ENCODE measurements at places on chromosomes 7 and 10. TPM values are rescaled to one million over a fixed set of nuclear protein-coding genes. Genes with fewer than 3 reads are reported as not detected.

Gene CDK13
- 52.9 TPM for total RNA-seq

Gene ZNF92
- total RNA-seq = 25.3 TPM

Gene HOXA7
- total RNA-seq = not detected

Gene ZNF804B
- total RNA-seq = not detected

DNA sequence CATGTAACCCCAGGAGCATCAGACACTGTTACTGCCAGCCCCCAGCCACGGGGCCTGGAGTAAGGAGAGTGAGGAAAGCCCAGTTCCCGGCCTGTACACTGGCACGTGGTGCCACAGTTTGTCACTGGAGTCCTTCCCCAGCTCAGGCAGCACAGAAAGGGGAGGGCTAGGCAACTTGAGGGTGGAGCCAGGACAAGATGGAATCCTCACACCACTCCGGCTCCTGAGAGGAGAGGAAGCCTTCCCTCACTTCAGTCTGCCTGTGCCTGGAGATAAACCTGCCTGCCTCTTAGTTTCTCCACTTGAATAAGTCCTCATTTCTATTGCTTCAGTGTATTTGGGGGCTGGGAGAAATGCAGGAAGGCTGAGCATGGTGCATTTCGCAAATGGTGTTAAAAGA lies 176.0 kb downstream of the KIAA1217 start:
- DNase-seq = no peak

DNA sequence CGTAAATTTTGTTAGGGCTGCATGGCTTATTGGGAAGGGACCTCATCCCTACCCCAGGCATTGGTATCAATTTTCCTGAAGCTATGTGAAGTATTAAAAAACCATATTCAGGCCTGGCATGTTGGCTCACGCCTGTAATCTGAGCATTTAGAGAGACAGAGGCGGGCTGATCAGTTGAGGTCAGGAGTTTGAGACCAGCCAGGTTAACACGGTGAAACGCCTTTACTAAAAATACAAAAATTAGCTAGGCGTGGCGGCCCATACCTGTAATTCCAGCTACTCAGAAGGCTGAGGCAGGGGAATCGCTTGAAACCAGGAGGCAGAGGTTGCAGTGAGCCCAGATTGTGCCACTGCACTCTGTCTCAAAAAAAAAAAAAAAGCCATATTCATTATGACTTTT lies 7.1 kb downstream of the TASOR2 start:
- no peak for DNase-seq

- no peak for DNase-seq
These were observed 2.0 kb downstream of the ANKRD2 start for GRCh38 chr10:97574374-97575126.

DNA sequence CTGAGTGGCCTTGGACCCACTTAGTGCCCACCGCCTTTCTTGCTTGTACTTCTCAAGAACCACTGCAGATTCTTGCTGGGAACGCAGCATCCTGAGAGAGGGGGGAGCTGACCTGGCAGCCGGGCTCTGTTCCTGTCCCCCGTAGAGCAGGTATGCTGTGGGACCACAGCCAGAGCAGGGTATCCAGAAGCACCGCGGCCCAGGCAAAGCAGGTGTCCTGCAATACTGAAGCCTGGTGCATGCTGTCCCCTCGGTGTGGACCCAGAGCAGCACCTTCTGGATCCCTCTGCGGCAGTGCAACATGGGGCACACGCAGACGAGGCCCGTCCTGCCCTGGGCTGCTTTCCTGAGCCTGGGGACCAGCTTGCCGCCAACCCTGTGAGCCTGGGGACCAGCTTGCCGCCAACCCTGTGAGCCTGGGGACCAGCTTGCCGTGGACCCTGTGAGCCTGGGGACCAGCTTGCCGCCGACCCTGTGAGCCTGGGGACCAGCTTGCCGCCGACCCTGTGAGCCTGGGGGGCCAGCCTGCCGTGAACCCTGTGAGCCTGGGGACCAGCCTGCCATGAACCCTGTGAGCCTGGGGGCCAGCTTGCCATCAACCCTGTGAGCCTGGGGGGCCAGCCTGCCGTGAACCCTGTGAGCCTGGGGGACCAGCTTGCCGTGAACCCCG lies 60.9 kb upstream of the ADGRA1 start:
- DNase-seq = no peak

DNA sequence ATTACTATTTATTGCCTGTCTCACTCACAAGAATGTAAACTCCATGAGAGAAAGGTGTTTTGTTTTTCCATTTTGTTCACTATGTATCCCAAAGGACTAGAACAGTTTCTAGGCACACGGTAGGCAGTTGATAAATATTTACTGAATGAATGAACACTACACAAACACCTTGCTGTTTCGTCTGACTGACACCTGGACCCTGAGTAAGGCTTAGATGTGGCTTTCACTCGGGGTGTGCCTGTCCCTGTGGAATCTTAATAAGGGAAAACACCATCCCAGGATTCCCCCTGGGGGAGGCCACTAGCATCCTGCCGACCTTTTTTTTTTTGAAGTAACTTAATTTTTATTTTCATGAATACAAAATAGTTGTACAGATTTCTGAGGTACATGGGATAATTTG lies 66.6 kb upstream of the STEAP1B start:
- no peak for DNase-seq

DNA sequence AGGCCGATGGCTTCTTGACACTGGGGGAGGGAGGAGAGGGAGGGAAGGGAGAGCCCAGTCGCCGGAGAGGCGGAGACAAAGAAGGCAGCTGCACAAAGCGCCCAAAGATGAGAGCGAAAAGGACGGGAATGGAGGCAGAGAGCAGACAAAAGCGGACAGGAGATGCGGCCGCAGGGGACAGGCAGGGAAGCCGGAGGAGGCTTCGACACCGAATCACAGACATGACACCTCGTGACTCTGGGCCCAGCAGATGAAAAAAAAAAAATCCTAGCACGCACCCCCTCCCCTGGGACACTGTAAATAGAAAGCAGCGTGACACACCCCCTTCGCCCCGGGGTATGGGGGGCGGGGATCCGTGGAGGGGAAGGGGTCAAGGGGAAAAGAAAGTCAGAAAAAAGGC lies 976 bp downstream of the NAT16 start:
- DNase-seq = no peak

GRCh38 chr7:25485026-25485425 lies 256.7 kb upstream of the NPVF start:
- no peak for DNase-seq

- no peak for DNase-seq
These were observed 143.3 kb upstream of the DKK1 start for GRCh38 chr10:52170776-52171175.

DNA sequence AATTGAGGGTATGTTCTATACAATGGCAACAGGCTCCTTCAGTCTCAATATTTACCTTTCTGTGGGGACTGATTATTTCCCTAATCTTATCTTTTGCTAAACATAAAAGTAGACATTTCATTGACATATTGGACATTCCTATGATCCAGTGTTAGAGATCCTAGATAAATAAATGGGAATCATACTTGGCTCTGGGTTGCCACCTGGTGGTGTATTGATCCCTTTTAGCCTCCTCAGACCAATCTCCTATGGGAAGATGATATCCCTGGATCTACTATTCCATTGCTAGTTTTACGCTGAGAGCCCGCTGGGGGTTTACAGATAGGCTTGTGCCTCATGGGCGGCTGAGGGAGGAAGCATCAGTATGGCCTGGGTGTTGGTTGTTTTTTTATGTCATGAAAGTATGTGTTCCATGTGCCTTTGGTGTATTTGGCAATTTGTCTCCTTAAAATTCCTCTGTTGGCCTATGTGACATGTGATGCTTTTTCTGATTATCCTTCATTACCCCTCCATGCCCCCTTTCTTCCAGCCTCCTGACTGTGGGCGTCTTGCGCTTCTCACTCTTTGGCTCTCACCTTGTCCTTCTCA lies 18.8 kb downstream of the CELF2 start:
- DNase-seq = peak; percentile 52

GRCh38 chr10:60731134-60731885 lies 47.0 kb upstream of the CDK1 start:
- no peak for DNase-seq

GRCh38 chr10:1198453-1199344 lies 142.5 kb downstream of the WDR37 start:
- DNase-seq = no peak

DNA sequence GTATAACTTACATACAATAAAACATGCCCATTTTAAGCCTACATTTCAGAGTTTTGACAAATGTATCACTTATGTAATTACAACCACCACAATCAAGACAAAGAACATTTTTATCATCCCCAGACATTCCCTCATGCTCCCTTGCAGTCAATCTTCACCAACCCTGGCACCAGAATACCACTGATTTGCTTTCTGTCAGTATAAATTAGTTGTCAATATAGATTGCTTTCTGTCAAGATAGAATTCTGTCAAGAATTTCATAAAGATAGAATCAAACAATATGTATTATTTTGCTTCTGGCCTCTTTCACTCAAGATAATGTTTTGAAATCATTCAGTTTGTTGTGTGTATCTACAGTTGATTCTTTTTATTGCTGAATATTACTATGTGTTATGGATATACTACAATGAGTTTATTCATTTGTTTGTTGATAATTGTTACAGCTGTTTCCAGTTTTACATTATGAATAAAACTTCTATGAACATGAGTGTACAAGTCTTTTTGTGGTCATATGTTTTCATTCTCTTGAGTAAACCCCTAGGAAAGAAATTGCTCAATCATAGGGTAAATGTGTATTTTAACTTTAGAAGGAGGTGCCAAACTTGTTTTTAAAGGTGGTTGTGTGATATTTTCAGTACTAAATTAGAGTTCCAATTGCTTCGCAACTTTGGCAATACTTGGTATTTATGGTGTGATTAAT lies 56.9 kb downstream of the IFIT5 start:
- DNase-seq = no peak

DNA sequence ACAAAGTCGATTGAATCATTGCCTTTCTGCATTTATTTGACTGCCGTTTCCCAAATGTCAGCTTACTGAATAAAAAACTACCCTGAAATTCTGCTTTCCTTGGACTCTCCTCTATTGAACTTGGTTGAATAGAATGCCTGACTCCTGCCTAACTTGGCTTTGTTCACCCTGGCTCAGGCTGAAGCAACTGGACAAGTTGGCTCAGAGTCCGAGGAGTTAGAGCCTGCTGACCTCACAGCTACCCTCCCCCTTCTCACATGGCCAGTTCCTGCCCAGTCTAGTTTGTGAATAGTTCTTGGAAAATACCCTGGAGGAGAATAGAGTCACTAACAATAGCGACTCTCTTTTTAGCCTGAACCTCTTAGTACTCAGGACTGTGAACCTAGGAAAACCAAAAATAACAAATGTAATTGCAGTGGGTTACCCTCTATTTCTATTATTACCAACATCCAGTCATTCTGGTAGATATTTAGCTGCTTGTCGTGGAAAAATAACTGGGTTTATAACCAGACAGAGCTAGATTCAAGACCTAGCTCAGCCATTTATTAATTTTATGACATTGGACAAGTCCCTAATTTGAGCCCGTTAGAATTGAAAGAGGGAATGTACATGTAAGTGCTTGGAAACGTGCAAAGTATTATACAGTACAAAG lies 17.3 kb upstream of the NRBF2 start:
- peak; percentile 9 for DNase-seq

DNA sequence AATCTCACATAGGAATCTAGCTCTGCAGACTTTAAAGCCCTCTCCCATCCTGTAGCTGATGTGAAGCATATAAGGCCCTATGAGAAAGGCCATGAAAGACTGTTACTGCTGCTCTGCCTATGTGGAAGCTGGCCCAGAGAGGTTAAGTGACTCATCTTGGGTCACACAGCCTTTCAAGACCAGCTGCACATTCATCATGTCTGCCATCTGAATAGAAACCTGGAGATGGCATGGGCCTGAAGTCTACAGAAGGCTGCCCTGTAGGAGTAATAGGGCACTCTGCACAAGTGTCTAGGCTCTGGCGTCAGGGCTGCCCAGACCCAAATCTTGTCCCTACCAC lies 59.4 kb upstream of the COL13A1 start:
- no peak for DNase-seq

DNA sequence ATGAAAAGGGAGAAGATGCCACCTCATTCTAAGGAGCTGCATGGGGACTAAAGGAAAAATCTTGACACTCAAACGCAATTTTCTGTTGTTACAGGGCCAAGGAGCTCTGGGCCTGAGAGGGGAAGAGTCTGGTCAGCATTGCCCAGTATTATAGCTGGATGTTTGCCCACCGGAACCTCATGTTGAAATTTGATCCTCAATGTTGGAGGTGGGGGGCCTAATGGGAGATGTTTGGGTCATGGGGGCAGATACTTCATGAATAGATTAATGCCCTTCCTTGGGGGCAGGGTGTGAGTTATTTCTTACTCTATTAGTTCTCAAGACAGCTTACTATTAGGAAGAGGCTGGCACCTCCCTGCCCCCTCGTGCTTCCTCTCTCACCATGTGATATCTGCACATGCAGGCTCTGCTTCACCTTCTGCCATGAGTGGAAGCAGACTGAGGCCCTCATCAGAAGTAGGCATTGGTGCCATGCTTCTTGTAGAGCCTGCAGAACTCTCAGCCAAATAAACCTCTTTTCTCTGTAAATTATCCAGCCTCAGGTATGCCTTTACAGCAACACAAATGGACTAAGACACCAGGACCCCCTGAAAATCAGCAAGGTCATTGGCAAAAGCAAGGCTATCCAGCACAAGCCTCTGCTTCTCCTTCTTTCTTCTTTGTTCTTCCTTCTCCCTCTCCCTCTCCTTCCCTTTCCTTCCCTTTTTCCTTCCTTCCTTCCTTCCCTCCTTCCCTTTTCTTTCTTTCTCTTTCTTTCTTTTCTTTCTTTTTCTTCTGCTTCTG lies 15.1 kb downstream of the GCK start:
- DNase-seq = no peak

GRCh38 chr7:13633857-13634256 lies 355.6 kb downstream of the ETV1 start:
- no peak for DNase-seq

DNA sequence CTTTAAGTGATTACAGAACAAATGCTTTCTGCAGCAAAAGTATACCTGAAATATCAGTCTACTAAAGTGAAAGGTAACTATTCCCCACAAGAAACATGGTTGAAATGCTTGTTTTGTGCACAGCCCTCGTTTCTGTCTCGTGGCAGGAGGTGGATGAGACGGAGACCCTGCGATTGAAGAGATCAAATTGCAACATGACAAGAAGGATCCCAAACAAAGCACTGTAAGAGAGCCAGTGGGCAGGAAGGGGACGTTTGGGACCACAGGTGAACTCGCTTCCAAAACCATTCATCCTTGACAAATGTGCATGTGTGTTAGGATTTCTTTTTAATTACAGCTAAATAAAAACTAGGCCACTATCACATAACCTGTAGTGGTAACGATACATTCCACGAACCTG lies 192.6 kb downstream of the CCSER2 start:
- DNase-seq = no peak

- DNase-seq = no peak
These were observed 374.2 kb upstream of the SEMA3A start for GRCh38 chr7:84568781-84569180.

GRCh38 chr7:140200061-140200989 lies 23.5 kb upstream of the KDM7A start:
- DNase-seq = no peak

All from endothelial cell (in vitro differentiated cells).